Kidney epithelial cell (primary cell): ENCODE measurements at places on chromosomes 5 and 9.
A peak's percentile ranks its signal among the peaks of the same experiment; 100 is the strongest.

DNA sequence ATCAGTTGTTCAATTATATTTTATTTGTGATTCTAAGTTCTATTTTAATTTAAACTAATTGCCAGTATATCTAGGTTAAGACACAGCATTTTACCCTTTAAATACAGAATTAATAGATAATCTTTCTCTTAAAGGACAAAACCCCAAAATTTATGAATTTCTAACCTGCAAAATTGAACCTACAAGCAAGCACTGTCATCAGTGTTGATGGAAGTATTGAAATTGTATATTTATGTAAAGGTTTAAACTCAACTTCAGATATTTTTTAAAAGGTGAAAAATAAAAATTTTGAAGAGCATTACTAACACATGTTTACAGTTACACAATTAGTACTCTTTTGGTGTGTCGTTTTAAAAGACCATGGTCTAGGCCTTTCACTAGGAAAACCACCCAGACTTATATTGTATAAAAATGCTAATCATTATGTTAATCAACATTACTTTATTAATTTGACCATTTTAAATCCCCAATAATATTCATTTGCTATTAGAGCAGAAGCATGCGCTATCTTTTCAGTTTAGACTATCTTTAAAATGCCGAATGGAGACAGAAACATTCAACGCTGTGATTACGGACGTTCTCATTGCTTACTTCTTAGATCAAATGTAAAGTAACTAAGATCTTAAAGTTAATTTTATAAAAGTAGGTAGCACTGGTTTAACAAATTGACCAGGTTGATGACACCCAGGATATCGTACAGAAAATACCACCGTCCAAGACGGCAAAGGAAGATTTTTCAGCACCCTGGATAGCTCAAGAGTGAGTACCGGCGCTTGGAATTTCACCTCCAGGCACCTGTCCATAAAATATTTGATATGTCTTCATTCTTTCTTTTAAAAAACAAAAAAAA is 3.2 kb downstream of the OTP start:
- DNase-seq = no peak

- DNase-seq = no peak
Measured at GRCh38 chr5:93654676-93655075, 71.7 kb downstream of the NR2F1 start.

GRCh38 chr5:14574891-14575508 is 6.6 kb upstream of the OTULINL start:
- DNase-seq = no peak

GRCh38 chr5:41406424-41406823 is 104.0 kb downstream of the PLCXD3 start:
- DNase-seq = no peak

GRCh38 chr5:128199104-128199503 is 115.5 kb downstream of the SLC12A2 start:
- peak; percentile 87 for DNase-seq

DNA sequence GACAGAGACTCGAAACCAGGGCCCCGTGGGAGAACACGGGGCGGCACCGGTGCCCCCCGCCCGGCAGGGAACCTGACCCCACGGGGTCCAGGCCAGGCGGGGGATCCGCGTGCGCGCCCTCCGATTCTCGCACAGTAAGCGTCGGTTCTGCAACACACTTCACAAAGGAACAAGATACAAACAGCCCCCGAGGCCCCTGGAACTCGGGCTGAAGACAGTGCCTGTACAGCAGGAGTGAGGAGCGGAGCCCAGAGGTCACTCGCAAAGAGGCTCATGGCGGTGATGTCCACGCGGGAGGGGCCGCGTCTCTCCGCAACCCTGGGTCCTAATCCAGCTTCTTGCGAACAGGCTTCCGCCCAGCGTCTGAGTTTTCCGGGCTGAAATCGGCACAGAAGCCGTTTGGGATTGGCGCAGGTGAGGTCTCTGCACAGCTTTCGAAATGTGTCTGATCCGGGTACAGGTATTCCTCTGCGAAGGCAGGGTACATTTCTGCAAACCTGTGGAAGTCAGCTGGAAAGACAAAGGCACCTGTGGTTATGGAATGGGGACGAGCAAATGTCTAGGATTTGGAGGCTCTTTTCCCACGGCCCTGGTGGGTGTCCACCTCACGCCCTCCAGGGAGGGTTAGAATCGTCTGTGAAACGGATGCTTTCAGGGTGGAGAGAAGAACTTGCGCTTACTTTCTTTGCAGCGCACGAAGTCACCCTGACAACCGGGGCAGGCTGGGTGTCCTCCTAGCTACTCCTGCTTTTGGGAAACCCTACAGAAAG is 18.3 kb upstream of the SLC6A3 start:
- no peak for DNase-seq

DNA sequence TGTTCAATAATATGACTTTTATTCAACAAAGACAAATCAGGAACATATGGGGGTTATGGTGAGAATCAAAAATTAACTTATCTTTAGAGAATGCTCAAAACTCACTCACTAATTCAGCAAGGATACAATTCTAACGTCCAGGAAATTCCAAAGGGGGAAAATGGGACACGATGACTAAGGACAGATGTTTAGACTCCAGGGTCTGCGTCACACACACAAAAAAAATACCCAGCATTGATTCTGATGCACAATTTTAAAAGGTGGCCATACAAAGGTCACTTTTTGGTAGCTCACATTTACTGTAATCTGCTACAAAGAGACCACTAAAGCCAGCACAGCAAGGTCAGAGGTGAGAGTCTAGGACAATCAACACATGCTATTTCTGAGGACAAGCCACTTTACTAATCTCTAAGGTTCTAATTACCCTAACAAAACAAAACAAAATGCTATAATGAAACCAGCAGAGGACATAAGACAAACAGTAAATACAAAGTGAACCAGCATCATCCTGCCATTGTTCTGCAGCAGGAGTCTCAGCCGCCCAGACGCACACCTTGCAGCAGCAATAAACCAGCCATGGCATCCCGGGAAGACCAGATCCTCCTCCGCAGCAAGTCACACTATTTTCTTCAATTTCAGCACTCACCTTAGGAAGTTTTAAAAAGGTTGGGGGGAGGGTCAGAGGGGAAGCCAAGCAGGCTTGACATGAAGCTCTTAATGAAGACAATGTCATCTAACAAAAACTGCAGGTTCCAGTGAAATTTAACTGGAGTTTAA is 57.8 kb downstream of the TTC39B start:
- no peak for DNase-seq

DNA sequence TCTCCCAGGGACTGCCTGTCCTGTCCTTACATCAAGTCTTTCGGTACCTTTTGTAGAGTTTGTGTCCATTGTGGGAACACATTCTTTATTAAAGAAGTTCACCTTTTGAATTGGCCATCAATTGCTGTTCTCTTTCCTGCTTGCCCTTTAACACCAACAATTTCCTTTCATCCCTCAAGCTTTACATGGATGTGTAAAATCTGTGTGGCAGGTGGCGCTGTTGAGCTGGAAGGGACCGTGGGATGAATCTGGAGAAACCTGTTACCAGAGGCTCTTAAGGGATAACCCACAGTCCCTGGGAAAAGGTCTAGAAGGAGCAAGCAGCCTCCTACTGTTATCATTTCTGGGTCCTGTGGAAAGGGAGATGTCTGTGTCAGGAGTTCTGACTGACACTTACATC is 7.9 kb upstream of the ZFP62 start:
- peak; percentile 39 for DNase-seq

DNA sequence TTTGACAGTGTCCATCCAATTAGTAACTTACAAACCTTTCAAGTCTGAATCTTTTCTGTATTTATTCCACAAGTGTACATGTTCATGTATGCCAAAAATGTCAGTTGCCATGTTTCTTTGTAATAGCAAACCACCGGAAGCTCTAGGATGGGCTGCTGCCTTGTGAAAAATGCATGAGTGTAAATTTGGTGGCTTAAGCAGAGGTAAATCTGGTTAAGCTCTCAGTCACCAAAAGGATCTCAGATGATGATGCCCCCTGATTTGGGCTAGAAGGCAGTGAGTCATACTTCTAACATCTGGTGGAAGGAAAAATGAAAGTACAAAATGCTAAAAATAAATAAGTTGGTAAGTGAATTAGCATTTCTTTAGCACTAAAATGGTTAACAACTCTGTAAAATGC is 567.5 kb downstream of the ELAVL2 start:
- DNase-seq = no peak

DNA sequence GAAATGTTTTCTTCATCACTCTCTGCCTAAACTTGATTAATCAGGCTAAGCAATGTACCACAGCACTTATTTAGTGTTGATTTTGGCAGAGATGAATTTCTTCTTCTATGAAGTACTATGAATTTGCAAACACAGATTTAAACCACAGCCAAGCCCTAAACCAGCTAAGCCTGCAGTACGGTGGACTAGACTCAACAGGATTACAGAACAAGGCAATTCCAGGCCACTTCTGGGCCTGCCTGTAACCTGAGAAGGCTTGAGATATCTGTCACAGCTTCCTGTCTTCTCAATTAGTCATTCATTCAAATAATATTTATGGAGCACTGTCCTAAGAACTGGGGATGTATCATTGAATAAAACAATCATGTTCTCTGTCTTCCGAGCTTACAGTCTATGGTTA is 32.4 kb upstream of the CAST start:
- DNase-seq = peak; percentile 56

DNA sequence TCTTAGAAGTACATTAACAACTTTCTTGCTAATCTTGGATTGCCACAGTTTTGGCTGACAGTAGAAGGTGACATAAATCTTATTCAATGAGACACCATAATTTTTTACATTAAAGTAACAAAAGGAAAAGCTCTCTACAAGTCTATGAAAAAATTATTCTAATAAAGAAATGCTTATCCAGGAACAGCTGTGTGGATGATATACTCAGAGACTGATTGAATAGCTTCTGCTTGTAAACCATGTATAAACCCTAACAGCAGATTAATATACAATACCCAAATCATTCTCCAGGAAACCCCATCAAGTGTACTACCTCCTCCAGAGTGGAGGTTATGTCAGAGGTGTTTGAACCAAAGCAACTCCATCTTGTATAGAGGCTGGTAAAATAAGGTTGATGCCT is 581.4 kb upstream of the PTGER4 start:
- no peak for DNase-seq
